ENCODE measurements at places on chromosomes 7 and 10.

GRCh38 chr10:46309511-46310142, 22.8 kb downstream of the ANTXRL start:
- DNase-seq = no peak

DNA sequence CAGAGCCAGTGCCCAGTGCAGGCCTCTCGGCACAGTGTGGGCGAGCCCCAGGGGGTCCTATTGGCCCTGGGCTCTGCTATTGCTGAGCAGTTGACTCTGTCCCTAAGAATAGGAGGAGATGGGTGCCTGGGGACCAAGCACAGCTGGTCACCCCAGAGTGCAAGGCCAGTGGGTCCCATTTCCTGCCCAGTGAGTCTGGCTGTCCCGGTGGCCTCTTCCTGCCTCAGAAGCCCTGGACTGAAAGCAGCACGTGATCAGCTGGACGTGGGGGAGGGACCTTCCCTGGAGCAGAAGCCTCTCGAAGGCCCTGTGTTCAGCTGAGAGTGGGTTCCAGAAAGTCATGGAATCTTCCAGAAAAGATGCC, 42.0 kb downstream of the PWWP2B start:
- DNase-seq = no peak

- no peak for DNase-seq
Observed at GRCh38 chr10:60490013-60490412, 100.3 kb upstream of the ANK3 start.

- no peak for DNase-seq
Observed at GRCh38 chr10:122845783-122846332, at the start of gene CUZD1. TSS of gene CUZD1 (minus strand) at chr10:122845857. CDS start at chr10:122845843, 14 bp downstream.

DNA sequence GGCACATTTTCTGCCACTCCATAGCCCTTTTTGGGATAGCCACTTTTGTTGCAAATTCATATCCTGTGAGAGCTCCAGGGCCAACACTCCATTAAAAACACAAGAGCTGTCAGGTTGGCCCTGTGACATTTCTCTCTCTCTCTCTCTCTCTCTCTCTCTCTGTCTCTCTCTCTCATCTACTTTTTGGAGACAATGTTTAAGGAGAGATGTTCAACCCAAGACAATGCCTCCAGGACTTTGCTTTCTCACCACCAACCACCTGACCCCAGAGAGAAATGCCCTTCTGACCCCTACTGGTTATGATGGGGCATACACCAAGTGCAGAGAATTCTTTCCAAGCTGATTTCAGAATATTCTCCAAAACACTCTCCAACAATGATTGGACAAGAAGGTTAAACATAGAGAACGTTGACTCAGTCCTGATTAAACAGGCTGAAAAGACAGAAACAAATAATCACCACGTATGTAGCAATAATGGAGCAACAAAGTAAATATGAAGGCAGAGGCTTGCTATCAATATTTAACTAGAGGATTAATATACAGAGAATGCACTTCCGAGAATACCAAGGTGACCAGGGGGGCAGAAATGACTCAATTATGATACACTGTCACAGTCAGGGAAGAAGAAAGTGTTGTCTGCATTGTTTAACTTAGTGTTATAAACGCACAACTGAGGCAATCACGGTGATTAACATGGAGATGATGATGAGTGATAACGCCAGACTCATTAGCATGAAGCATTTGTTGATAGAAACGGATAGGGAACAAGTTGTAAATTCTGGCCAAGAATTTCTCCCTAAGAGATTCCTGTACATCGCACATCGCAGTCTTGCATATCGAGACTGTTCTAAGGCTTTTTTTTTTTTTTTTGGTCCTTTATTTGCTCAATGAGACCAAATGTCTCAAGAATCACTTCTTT, 178.5 kb downstream of the NRP1 start:
- DNase-seq = no peak

DNA sequence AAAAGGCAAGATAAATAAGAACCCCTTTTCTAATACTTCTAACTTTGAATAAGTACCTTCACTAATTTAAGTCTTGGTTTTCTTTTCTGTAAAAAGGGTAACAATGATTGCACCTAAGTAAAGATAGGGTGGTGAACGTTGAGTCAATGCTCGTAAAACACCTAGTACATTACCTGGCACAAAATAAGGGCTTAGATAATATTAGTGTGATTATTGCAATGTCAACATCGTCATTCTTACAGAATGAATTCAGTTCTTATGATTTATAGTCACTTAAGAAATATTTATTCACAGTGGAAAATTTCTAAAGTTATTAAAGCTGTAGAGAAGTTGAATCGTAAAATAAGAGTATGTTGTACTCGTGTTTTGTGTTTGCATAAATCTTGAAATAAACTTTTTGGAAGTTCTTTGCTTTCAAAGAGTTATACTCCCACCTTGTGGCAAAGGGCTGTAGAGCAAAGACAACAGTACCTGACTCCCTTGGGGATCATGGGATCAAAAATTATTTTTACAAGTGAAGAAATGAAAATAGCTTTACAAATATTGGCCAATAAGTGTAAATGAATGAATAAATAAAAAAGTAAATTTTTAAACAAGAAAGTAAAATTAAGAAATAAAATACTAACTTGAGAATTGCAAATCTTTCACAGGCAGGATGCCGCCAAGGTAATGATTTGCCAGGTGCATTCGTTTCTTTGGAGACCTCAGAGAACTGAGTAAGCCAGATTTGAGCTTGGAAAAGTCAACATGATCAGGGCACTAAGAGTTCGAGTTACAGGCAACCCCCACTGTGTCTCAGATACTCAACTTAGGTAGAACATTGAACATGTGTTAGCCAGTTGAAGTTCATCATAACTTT, 285.8 kb upstream of the CACNA2D1 start:
- no peak for DNase-seq

DNA sequence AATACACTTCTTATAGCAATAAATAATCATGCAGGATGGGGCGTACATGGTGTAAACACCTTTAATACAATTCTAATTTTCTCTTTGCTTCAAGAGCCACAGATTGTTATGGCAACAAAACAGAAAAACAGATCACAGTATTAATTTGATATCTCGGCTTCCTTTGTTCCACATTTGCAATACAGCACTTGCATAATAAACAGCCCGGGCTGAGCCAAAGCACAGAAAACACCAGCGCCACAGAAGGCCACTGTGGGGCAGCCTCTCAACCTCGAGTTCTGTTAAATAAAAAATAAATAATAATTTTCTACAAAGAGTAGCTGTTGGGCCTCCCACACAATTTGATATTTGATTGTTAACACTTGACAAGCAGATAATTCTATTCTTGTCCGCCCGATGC, 255.9 kb downstream of the USP6NL start:
- no peak for DNase-seq

DNA sequence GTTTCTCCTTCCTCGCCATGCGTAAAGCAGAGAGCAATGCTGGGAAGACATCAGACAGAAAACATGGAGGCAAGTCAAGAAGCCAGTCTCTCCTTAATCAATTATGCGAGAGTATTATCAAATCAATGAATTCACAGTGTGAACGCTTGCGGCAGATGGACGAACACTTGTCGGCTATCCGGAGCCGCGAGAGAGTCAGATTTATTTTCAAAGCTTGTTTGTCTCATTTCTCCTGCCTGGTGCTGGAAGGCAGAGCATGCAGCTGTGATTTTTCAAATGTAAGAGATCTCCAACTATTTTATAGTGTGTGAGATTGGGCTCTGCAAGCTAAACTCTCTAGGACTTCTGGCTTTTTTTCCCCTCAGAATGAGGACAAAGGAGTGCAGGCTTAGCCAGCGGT, 252.3 kb downstream of the SNX10 start:
- DNase-seq = peak; percentile 15

DNA sequence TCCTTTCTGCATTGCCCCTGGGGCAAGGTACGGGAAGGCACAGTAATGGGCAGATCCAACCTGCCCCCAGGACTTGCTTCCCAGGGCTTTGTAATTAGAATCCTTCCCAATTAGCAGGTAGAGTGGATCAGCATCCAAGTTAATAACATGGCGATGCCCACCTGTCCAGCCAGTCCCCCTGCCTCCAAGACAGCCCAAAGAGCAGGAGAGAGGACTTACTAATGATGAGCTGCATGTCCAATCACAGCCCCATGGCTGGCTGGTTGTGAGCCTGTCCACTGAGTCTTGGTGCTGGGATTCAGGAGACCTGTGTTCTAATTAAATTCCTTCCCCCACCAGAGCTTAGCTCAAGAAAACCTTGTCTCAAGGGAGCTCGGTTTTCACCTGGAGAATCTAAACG, 49.0 kb downstream of the RPS24 start:
- no peak for DNase-seq

- DNase-seq = no peak
Observed at GRCh38 chr7:93231259-93231658, 907 bp upstream of the VPS50 start.

DNA sequence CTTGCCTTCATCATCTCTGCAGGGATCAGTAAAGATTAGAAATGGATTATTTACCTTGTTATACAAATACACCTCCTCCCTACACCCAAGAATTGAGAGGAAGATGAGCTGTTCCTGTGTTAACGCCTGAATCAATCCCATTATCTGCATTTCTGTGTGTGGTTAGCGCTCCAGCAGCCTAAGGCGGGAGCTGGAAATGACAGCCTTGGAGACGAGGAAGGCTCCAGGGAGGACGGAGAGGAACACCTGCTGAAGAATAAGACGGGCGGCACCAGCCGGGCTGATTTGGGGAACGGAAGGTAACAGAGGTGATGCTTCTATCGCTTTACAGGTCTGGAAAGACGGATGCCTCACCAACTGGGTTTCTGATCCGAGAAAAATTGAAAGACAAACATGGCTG, 34.2 kb upstream of the DDC start:
- no peak for DNase-seq

GRCh38 chr10:62980687-62981086, 152.4 kb upstream of the NRBF2 start:
- no peak for DNase-seq

GRCh38 chr10:58178811-58179210, 88.9 kb downstream of the IPMK start:
- no peak for DNase-seq

- no peak for DNase-seq
Observed at GRCh38 chr10:133528845-133529575, 1.8 kb downstream of the CYP2E1 start.

- DNase-seq = no peak
Observed at GRCh38 chr10:70374775-70375614, 7.4 kb downstream of the LRRC20 start.

- no peak for DNase-seq
Observed at GRCh38 chr7:47518827-47519226, 63.1 kb downstream of the TNS3 start.

- DNase-seq = no peak
Observed at GRCh38 chr10:79098596-79099015, 29.8 kb downstream of the ZMIZ1 start.

DNA sequence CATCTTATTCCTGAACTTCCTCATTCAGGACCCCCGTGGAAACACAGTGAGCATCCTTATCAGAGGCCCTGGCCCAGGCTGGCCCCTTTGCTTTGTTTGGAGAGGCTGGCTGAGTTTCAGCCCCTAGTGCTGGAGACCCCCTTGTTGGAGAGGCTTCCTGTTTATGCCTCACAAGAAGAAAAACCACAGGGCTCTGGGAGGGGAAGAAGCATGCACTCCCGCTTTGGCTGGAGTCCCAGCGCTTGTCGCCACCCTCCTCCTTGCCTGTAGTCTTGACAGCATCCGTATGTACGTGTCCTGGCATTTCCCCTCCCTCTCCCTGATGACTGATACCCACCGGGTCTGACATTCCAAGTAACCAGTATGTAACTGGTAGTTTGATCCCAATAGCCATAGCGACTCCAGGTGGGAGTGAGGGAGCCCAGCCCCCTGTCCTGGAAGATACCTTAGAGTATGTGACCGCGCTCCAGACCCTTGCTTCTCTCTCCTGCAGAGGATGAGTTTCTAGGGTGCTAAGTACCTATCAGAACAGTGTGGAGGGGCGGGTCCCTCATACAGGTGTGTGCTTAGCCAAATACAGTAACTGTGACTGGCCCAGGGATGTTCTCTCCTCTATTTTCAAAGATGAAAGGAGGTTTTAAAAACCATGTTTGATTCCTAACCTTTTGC, 6.9 kb upstream of the ATP6V0E2 start:
- DNase-seq = no peak

- DNase-seq = no peak
Observed at GRCh38 chr10:76621886-76622620, 1015.6 kb downstream of the KCNMA1 start.

DNA sequence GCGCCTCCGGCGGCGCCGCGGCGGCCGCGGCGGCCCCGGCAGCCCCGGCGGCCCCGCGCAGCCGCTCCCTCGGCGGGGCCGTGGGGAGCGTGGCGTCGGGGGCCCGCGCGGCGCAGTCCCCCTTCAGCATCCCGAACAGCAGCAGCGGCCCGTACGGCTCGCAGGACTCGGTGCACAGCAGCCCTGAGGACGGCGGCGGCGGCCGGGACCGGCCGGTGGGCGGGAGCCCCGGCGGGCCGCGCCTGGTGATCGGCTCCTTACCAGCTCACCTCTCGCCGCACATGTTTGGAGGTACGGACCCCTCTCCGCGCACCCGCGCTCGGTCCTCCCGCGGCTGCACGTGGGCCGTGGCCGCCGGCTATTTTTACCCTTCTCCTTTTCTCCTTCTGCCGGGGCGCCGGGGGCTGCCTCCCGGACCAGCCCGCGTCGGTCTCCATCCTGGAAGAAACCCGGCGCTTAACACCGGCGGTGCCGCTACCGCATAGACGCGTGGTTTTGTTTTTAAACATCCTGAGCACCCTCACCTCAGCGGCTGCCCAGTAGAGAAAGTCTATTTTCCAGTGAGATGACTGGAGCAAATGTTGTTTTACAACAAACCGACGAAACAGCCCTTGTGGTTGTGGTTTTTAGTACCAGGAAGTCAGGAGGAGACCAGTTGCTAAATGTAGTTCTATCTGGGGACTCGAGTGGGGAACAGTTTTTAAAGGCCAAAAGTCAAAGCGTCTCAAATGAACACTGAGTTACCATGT, 1.3 kb downstream of the ZNRF2 start:
- DNase-seq = peak; percentile 35

DNA sequence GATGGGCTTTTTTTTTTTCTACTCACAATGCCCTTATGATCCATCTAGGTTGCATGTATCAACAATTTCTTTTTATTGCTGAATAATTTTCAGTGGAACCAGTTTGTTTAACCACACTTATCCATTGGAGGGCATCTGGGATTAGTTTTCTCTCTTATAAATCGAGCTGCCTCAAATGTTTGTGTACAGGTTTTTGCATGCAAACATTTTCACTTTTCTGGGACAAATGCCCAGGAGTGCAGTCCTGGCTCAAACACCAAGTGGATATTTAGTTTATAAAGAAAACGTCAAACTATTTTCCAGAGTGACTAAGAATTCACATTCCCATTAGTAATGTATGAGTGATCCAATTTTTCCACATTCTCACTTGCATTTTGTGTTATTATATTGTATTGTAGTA, 313.4 kb downstream of the CXCL12 start:
- DNase-seq = peak; percentile 83

DNA sequence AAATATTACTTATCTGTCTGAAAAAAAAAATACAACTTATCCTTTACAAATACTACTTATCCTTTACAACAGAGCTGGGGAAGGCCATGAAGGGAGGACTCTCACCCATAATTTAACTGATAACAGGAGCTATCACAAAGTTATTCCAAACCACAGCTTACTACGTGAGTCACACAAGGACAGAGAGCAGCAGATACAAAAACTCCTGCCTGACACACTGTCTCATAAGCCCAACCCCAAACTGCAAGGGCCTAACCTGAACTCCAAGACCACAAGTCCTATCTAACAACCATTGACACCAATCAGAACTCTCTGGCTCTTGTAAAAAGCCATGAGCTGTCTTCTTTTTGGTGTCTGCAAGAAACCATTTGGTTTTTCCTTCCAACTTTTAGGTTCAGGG, 28.5 kb upstream of the CXCL12 start:
- no peak for DNase-seq

Measured in muscle of arm (tissue), 14 donors.